Left colon (tissue), 2 donors: ENCODE measurements at places on chromosomes 2 and 18.
A peak's percentile ranks its signal among the peaks of the same experiment; 100 is the strongest.

- no peak for DNase-seq
Measured at GRCh38 chr18:68721681-68722583, 7.0 kb upstream of the TMX3 start.

DNA sequence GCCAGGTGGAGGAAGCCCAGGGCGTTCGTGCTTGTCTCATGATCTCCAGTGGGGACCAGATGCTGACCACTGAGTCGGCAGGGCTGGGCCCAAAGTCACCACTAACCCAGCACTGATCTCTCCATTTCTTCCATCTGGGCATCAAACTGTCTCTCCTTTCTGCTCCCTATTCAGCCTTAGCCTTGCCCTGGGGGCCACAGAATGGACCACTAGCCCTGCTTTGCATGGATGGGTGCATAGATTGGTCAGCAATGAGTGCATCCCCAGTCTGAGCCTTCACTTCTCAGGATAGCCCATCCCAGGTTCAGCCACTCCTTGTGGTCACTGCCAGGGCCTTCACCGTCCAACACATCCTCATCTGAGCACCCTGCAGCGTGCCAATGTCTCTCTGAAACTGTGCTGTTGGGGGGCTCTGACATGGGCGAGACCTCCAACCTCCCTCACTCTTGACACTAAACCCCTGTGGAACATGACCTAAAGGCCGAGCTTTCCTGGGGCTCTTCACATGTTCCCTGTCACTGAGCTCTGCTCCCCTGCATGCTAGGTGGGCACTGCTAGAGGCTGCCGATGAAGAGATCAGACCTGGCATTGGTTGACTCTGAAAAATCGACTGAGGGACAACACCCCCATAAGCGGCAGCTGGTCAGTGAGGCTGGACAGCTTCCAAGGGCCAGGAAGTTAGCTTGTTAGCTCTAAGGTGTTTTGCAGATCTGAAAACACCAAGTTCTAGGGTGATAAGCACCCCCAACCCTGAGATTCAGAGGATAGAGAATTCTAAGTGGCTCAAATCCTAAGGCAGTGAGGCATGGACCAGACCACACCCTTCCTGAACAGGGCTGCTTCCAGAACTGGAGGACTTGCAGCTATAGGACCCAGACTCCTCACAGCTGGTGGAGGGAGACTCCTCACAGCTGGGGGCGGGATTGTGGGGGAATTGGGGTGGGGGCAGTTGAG is 61.7 kb downstream of the HS1BP3 start:
- peak; percentile 2 for DNase-seq

DNA sequence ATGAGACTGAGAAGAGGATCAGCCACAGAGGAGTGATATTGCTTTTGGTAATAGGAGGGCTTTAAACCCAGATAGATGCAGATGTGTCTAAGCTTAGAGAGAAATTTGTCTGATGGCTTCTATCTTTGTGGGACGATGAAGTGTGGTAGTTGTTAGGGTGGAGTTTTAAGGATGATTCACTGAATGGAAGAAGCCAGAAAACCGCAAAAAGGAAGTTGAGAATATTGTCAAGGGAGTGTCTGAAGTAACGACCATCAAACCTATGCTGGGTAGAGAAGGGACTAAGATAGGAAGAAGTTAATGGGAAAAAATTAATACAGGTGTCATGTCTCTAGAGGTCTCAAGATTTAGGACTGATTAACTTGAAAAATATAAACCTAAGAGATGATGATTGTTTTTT is 195.6 kb upstream of the MC4R start:
- no peak for DNase-seq

- no peak for DNase-seq
Measured at GRCh38 chr18:24539866-24540617, 79.6 kb downstream of the HRH4 start.

DNA sequence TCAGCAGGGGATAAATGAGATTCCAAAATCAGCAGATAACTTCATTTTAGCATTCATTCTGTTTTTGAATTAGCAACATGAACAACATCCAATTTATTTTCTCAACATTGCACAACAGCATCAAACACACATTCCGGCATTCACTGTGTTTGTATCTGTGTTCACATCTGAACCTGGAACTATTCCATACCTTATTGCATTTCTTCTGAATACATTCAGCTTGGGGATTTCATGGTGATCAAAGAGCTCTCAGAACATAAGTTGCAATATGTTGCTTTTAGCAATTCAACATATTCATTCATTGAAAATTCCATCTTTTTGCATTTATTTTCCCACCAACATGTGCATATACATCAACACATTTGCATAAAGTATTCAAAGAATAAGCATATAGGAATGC is 1431.7 kb upstream of the PIK3C3 start:
- DNase-seq, result no peak
